ENCODE measurements at places on chromosomes 3 and 15.

DNA sequence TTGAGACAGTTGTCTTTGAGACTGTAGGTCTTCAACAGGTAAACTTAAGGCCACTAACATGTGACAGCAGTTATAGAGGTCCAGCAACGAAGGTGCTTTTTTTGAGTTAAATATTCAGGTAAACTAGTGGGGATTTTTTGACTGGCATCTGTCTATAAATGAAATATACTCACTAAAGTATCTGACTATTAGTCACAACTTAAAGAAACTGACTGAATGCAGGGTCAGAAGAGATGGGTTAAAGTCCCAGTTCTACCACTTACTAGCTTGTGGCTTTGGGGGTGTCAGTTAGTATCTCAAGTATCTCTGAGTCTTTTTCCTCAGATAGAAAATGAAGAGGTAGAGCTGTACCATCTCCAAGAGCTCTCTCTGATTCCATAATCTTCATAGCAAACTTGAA lies 18.0 kb downstream of the MIX23 start:
- DNase-seq: peak; percentile 69

GRCh38 chr3:7733933-7734332 lies 767.7 kb upstream of the LMCD1 start:
- DNase-seq: no peak

DNA sequence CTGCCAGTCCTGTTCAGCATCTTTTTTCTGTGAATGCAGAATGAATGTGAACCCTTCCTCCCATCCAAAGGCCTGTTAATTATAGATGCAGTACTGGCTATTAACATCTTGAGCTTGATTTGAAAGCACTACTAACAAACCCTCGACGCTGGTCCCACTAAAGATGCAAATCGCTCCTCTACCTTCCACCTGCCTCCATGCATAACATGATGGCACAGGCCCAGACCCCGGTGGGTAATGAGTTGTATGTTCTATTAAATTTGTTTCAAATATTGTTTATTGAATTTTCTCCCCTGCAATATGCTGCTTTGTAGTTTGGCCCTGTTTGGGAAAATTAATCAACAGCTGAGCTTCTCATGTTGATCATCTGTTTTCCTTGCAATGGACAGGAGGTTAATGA lies 69.3 kb downstream of the RAB11A start:
- no peak for DNase-seq

- DNase-seq: no peak
Measured at GRCh38 chr3:46095307-46095706, 68.0 kb upstream of the XCR1 start.

DNA sequence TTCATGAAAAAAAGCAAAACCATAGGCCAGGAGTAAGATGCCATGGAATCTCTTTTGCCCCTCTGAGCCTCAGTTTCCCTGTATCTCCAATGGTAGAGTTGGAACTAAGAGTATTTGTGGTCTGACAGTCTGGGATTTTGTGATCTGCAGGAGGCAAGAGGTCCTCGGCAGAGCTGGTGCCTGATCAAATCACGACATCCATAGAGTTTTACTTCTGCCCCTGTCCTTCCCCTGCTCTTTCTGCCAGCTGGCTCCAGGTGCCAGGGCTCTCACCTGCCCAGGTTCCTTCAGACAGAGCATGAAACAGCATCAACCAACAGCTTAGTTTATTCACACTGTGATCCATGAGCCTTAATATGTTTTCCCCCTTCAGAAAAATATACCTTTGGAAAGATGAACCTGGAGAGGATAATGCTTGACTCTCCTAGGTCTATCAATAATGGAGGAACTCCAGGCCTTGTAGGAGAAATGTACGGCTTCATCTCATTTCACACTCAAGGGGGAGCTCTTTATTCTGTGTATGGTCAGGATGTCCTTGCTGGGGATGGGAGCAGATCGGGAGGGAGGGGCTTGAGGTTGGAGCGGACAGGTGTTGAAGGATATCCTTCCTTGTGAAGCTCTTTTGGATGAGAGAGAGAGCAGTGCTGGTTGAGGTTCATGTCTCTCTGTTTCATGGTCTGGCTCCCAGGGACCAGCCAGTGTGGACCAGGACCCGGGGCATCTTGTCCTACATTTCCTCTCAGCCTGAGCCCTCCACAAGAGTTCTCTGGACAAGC lies 309.9 kb downstream of the RPLP1 start:
- no peak for DNase-seq

DNA sequence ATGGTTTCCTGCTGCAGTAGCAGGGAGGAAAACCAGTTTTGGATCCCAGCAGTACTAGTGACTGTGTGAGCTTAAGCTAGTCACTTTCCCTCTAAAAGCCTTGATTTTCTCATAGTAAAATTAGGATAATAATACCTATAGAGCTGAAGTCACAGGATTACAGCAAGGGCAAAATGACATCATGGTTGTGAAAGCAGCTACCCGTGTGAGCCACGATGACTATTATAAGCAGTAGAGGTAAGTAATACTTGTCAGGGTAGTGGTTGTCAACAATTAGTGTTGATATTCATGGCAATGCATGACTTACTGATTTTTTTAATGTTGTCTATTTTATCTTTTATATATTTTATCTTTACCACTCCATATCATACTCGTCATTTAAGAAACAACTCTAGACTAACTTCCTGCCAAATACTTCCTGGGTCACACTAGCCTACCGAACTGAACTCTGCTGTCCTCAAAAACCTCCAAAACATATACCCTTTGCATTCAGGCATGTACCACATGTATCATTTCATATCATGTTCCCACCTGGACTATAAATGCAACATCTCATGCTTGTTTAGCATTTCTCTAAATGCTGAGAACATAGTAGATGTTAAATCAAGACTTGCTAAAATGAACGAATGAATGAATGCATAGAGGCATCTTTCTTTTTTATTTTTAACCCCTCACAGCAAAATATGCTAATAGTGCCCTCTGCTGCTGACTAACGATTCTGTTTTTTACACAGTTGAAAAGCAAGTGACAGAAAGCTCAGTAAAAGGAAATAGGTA lies 172.6 kb downstream of the P3H2 start:
- DNase-seq: peak; percentile 57

DNA sequence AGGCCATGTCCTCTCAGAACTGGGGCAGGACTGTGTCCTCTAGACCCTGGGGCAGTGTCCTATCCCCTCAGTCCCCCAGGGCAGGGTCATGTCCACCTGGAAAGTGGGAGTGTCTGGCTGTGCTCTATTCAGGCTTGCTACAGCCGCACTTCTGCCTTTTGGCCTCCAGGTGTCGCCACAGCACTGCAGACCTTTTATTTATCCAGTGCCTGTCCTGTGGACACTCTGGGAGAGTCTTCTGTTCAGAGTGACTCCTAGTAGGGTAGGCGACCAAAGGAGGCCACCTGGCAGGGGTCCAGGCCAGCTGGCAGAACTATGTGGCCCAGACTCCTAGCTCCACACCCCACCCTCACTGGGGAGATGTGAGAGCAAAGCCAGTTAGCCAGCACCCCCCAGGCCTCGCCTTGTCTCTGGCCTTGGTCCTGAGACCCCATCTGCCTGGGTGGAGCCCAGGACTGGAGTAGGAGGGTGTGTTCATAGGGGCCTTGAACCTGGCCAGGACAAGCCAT lies 3.9 kb downstream of the TMIE start:
- peak; percentile 73 for DNase-seq

- DNase-seq: no peak
Measured at GRCh38 chr3:172808969-172809546, 58.5 kb downstream of the ECT2 start.

- DNase-seq: no peak
Measured at GRCh38 chr15:66747886-66748707, 46.1 kb downstream of the SMAD6 start.

GRCh38 chr15:76073554-76073953 lies 13.8 kb downstream of the TMEM266 start:
- DNase-seq: no peak

GRCh38 chr15:99963976-99964375 lies 230.7 kb upstream of the LYSMD4 start:
- DNase-seq: no peak

DNA sequence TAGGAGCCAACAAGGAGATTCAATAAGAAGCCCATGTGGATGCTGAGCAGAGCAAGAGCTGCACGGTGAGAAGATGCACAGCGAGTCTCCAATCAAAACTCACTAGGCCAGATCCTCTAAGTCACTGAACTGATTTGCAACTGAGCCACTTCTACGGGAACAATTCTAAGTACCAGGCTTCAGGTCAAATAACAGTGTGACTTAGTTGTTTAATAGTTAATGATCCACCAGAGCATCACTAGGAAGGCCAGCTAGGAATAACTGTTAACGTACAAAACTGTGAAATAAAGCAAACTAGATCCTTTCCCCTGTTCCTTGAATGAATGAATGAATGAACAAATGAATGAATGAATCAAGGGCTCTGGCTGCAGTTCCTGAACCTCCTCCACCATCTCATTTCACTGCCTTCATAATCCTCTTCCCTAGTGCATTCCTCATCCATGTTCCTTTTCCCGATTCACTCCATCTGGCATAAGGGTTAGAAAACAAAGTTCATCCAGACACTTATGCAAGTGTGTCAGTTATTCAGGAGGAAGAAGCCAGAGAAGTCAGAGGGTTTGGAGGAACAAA lies 59.7 kb downstream of the ATP8B4 start:
- DNase-seq: no peak

GRCh38 chr3:89527736-89528305 lies 420.4 kb downstream of the EPHA3 start:
- DNase-seq: no peak

GRCh38 chr3:63963496-63963895 lies 51.3 kb upstream of the SCAANT1 start:
- DNase-seq: no peak

DNA sequence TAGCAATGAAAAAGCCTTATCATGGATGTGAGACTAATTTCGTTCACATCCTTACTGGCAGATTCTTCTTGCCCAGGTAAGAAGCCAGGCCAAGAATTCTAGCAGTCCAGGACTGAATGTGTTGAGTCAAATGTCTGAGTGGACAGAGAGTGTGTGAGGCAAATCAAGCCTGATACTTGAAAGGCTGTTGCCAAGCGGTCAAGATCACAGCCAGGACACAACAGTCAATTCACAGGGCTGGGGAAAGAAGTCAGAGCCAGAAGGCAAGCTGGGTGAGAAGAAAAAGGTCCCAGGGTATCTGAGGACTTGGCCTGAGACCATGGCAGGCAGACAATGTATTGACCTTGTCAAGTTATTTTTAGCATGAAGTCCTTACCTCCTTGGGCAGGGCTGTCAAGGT lies 301.3 kb downstream of the ZNF385D start:
- no peak for DNase-seq

DNA sequence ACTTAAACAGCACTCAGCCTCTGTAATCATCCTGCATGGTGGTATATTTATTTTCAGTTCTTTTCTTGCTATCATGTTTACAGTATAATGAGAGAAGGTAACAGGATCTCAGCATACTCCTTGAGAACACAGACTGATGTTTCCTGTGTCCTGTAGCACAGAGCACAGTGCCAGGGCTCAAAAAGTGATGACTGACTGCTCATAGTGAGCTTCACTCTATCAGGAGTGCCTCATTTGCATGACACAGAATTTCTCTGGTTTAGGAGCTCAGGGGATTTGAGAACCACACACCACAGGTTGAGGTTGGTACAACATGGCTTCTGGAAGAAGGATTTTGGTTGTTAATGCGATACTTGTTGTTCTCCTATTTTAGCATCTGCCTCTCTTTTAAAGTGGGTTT lies 68.5 kb upstream of the SLC2A2 start:
- no peak for DNase-seq

DNA sequence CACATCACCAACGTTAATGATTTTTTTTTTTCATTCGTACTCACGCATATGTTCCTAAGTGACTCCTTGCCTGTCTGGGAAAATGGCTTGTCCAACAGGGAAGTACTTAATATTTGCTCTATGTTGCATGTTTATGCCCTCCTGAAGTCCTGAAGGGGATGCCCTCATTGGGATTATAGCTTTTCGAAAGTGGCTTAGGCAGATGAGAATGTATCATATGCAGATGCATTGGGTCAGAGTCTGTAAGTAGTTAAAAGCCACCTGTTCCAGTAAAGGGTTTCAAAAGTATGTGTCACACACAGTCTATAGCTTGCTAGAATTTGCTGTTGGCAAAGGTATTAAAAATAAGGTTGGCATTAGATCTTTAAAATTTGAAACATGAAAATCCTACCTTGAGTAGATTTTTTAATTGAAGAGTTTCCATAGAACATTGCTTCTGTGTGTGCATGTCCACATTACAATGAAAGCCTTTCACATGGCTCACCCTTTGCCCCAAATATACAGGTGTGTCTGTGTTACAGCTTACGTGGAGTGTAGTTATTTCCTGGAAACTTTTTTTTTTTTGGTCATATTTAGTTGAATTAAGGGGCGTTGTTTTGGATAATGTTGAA lies 2.1 kb downstream of the ABHD17C start:
- DNase-seq: no peak

DNA sequence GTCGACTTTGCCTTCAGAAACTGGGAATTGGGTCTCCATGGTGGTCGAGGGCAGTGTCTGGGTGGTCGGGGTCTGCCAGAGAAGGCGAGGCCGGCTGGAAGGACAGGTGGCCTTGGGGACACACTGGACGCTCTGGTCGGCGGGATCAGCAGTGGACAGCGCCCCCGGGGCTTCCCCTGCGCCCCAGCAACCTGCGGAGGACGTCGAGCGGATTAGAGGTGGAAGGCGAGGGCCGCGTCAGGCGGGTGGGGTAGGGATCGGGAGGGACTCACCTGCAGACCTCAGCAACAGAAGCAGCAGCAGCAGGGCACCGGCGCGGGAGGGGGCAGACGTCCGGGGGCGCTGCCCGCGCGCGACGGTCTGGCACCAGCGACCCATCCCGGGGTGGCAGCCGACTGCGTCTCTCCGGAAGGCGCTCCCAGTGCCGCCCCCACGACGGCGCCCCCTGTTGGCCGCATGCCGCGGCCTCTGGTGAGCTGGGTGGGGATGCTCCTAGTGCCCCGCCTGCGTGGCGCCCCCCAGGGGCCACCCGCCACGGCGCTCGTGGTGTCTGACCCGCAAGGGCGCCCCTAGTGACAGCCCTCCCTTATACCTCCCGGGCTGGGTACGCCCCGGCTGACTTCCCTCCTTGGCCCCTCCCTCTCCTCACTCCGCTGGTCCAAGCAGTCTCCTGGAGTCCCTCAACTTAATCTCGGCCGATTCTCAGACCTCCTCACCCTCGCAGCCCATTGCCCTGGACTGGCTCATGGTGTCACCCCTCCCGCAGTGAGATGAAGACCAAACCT lies at the start of gene PRSS50:
Gene PRSS50 (minus strand): TSS at position 423 of the 785 bp plus-strand sequence. CDS start 45 bp downstream, at position 378.
- peak; percentile 63 for DNase-seq

DNA sequence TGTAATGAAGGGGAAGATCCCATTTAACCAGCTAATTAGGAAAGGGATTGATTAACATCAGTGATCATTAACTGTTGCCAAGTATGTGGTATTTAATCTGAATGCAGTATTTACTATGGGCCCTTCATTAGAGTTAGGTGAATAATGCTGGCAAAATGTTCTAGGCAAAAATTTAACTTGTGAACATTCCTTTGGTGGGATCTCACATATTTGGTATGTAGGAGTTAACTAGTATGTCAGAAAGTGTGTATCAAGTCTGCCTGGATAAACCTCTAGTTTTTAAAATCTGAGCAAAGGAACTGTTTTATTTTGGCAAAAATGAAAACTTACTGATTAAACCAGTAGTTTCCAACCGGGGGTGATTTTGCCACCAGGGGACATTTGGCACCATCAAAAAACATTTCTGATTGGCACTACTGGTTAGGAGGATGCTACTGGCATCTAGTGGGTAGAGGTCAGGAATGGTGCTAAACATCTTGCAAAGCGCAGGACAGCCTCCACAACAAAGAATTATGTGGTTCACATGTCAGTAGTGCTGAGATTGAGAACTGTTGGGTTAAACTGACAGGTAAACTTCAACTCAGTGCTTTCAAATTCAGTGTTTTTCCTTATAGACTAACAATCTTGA lies 22.5 kb downstream of the LRTM1 start:
- no peak for DNase-seq

All from activated CD4-positive, alpha-beta T cell treated with anti-CD3 and anti-CD28 coated beads, Interleukin-10, Interleukin-2, amounts not matched to agents 100 ng/mL and 50 ng/mL, durations not matched to agents 16 hours and 8 hours (primary cell).